ENCODE measurements at places on chromosomes 7 and 10. TPM values are rescaled to one million over a fixed set of nuclear protein-coding genes. Genes with fewer than 3 reads are reported as not detected.
A peak's percentile ranks its signal among the peaks of the same experiment; 100 is the strongest.

GRCh38 chr10:112962343-112962742 lies 12.3 kb downstream of the TCF7L2 start:
- no peak for DNase-seq

- no peak for DNase-seq
Measured at GRCh38 chr7:32275216-32276009, 205.2 kb upstream of the PDE1C start.

- peak; percentile 44 for DNase-seq
Measured at GRCh38 chr10:100827819-100828737, 82.7 kb downstream of the PAX2 start.

- DNase-seq, result no peak
Measured at GRCh38 chr10:75024971-75025523, 86.4 kb upstream of the SAMD8 start.

GRCh38 chr7:47374538-47374937 lies 207.4 kb downstream of the TNS3 start:
- no peak for DNase-seq

DNA sequence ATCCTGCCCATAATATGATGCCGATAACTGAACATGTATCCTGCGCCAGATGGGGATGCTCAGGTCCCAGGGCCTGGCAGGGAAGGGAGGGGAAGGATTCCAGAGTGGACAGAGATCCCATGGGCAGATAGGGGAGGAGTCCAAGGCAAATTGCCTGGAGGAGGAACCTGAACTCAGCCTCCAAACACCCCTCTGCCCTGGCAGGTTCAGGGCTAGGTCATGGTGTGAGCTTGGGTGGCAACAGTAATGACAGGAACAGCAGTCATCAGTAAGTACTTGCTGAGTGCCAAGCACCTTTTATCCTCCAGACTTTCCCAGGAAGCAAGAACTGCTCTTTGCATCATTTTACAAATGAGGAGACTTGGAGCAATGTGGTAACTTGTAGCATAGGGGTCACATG lies 3.8 kb upstream of the PALD1 start:
- DNase-seq, result no peak

DNA sequence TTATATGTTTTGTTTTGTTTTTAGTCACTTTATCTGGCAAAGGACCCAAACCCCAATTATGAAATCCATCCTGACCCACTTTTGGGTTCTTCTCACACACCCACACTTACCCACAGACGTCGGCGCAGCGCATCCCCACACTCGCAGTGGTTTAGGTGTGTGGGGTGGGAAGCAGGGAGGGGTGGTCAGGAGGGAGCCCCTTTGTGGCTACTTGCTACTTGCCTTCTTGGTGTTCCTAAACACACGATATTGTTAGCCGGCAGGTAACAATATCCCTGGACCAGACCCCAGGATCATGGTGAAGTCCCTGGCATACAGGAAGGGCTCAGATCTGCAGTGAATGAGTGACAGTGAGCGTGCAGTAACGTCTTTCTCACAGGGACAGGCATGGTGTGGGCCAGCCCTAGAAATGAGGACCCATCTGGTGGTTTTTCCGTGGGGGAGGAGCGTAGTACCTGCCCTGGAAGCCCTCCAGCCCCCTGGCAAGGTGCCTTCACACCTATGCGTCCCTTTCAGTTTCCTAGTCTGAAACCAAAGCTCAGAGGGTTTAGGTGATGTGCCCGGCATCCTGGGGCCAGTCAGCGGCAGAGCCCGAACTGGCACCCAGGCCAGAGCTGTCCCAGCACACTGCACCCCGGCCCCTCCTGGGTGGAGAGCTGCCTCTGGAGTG lies 4.4 kb downstream of the SPOCK2 start:
- no peak for DNase-seq

DNA sequence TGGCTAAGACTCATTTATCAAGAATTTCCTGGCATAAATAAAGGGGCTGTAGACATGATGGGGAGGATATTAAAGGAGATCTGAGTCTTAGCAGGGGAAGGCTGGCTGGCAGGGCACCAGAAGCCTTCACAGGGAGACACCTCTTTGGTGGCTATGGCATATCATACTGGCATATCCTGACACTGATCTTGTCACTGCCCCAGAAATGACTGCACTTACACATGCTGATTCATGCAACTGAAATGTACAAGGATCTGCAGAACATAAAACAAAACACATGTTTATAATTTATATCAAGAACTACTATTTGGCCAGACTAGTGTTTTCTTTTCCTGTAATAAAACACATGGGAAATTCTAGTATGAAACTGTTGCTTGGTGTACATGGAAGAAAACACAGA lies 5.5 kb upstream of the LIPN start:
- DNase-seq, result no peak

DNA sequence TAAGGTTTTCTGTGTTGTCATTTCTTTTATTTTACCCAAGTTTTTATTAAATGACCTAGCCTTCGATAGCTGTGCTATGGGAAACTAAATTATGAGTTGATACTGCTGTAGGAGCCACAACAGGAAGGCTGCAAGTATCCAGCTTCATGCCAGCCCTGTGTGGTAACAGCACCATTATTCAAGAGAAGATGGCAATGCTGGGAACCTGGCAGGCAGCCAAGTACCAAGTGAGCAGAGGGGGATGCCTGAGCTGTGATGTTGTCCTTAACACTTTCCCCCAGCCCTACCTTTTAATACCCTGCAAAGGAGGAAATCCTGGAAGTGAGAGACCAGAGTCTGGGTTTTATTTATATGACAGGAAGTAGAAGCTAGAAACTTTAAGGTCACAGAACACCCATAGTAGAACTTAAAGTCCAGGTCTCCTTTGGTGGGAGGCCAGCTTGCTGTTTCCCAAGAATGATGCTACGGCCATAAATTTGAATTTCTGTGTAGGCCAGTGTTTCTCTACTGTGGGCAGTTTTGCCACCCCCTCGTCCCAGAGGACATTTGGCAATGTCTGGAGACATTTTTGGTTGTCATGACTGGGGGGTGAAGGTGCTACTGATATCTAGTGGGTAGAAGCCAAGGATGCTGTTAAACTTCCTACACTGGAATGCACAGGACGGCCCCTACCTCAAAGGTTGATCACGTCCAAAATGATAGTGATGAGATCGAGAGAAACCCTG lies 9.2 kb upstream of the ATXN7L1 start:
- DNase-seq, result no peak

DNA sequence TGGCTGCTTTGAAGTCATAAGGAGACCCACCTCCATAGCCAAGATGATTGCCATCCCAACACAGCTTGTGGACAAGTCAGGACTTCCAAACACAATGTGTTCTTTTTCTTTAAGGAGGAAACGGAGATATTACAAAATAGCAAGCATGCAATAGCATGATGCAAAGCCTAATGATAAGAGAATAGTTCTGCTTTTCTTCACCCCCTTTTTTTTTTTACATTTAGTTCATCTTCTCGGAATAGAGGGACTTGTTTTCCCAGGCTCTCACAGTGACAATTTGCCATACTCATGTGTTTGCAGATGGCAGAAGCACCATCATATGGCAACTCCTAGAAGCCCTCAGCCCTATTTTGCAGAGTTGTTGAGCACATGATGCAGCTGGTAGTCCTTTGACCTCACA lies 119.8 kb downstream of the ITGB8 start:
- no peak for DNase-seq

DNA sequence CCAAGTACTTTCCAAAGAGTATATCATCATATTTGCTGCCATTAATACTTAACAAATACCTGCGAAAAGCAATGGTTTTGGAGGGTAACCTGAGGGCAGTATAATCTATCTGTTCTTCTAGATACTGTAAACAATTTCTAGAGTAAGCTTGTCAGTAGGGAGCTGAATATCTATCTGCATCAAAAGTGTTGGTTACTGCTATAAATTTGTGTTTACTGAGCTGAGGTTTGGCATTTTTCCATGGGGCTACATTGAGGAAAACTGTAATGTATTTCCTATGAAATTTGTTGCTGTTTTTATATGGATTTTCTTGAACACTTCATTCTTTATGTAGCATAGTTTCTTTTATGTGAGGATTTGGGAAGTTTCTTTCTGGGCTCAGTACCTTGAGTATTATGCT lies 913.4 kb downstream of the CNTNAP2 start:
- DNase-seq, result no peak

GRCh38 chr7:25028370-25029021 lies 48.5 kb upstream of the OSBPL3 start:
- no peak for DNase-seq

GRCh38 chr10:67861750-67862432 lies 22.6 kb upstream of the SIRT1 start:
- DNase-seq, result no peak

DNA sequence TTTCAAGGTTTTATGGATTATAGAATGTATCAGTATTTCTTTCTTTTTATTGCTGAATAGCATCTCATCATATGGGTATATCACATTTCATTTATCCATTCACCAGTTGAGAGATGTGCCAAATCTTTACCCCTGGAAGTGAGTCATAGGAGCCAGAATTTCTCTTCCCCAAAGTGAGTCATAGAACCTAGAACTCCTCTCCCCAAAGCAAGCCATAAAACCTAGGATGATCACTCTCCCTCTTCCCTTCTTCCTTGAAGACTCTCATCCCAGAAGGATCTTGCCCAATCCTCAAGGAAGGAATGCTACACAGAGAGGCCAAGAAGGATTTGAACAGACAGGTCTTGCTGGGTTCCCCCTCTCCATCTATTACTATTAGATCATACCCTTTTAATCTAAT lies 199.9 kb downstream of the EVX1 start:
- DNase-seq, result no peak

DNA sequence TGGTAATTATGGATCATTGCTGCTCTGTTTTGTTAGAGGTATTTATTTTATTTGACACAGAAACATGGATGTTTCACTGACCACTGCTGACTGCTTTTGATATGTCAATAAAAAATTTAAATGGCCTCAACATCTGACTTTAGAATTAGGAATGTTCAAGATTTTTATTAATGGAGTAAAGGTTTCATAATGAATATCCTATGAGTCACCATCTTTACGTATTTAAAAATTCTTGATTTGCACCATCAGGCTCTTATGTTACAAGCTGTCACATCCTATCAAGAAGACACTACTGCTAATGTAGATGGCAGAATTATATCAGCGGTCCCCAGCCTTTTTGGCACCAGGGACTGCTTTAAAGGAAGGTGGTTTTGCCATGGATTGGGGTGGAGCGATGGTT lies 578.7 kb upstream of the NRP1 start:
- DNase-seq, result no peak

GRCh38 chr10:12511651-12512050 lies 162.3 kb downstream of the CAMK1D start:
- no peak for DNase-seq

DNA sequence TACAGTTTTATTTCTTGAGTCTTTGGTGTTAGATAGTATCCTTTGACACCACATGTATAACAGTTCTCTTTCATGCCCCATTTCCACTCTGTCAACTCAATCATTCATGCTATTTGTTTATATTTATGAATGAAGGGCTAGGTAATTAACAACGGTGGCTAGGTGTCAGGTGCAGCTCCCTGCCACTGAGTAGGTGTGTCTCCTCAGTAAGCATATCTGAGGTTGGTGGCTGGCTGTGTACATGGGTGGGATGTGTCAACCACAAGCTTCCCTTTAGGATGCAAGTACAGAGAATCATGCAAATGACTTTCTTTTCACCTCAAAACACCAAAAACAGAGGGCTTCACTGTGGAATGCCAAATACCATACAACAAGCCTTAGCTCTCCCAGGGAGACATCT lies 83.4 kb downstream of the ZNF365 start:
- no peak for DNase-seq

- DNase-seq, result no peak
Measured at GRCh38 chr10:57168611-57169240, 807.7 kb upstream of the ZWINT start.

GRCh38 chr10:17548162-17548561 lies 69.0 kb downstream of the HACD1 start:
- no peak for DNase-seq

DNA sequence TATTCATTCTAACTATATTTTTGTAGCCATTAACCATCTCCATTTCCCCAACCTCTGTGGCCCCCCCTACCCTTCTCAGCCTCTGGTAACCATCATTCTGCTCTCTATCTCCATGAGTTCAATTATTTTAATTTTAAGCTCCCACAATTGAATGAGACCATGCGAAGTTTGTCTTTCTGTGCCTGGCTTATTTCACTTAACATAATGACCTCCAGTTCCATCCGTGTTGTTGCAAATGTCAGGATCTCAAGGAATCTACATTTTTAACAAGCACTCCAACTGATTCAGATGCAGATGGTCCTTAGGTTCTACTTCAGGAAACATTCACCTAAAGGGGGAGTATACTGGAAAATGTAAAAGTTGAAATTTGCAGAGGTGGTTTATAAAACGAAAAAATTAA lies 60.2 kb upstream of the PTPN12 start:
- no peak for DNase-seq

- DNase-seq, result no peak
Measured at GRCh38 chr10:124043310-124044142, 49.9 kb downstream of the CHST15 start.

DNA sequence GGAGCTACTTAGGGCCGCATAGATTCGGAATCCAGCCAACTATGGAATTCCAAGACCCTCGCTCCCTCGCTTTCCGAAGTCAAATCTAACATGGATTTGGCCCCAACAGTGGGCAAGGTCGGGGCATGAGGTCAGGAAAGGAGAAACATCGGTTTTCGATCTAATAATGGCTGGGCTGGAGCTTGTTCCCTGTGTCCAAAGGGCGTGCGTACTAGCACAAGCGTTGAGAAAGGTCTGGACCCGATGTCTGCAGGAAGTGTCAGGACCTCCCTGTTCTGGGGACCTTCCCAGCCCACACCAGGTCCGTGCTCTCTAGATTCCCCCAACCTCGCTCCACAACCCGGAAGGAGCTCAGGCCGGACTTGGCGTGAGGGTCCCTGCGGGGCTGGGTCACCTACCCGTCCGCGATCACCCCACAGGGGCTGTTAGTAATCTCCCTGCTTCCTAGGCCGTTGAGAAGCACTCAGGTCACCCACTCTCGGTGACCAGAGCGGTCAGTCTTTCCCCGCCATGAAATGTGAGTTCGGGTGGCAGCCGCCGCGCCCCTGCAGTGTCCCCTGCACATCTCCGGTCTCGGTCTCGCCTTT lies 4.8 kb downstream of the FEZF1 start:
- no peak for DNase-seq

- no peak for DNase-seq
Measured at GRCh38 chr10:132360766-132361447, 28.9 kb downstream of the LRRC27 start.

DNA sequence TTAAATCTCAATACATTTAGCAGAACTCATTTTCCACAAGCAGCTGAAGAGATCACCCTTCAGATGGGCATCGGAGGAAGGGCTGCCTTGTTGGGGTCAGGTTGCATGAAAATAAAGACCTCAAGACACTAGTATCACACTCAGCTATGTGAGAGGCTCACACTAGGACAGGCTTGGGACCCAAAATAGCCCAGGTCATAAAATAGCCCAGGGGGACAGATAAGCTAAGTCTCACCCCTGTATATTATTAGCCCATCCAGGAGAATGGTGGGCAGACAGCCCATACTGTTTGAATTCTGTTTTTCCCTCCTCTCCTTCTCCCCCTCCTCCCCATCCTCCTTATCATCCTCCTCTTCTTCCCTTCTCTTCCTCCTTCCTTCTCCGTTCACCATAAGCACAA lies 415.1 kb upstream of the C7orf33 start:
- DNase-seq, result no peak

Gene ST8SIA6
- 0.13 TPM for total RNA-seq

Gene MACC1
- 13.9 TPM for total RNA-seq

Gene DAGLB
- total RNA-seq, result 13.3 TPM

Gene RSPH10B2
- total RNA-seq, result 0.37 TPM

Gene OR2A5
- total RNA-seq, result not detected

Gene ASZ1
- not detected for total RNA-seq

Gene PIP
- not detected for total RNA-seq

Gene FBXL13
- 3.4 TPM for total RNA-seq

Gene GRM3
- not detected for total RNA-seq

Gene CCAR1
- 88.2 TPM for total RNA-seq

Gene CFAP46
- total RNA-seq, result 3.7 TPM

Gene EVX1
- total RNA-seq, result not detected

Gene AOC1
- not detected for total RNA-seq

Gene TPST1
- 6.5 TPM for total RNA-seq

Data from activated B cell treated with CpG ODN at 0.5 μM for 24 hours (primary cell).